ENCODE measurements at places on chromosomes 11 and 22. TPM values are rescaled to one million over a fixed set of nuclear protein-coding genes. Genes with fewer than 3 reads are reported as not detected.

IRAG1 gene
- 3.7 TPM for total RNA-seq

SLCO2B1 gene
- total RNA-seq = 2.6 TPM

DNA sequence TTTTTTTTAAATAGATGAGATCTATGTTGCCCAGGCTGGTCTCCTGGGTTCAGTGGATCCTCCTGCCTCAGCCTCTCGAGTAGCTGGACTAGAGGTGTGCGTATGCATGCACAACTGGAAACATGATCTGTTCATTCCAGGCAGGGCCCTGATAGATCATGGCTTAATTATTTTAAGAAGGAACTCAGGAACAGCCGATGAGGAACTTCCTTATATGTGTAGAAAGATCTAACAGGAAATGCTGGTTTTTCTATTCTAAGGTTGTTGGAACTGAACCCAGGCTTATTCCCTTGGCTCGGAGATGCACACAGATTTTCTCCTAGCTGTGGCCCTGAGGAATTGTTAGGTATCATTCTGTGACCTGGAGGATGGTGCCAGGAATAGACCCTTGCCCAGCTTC is 32.4 kb downstream of the SPECC1L start:
- H3K4me3 ChIP-seq = no peak overlapping the region
- no peak overlapping the region for H3K27ac ChIP-seq
- DNase-seq = no peak
- no peaks in the 10 kb centered on the region for H3K27me3 ChIP-seq
- peaks cover 3% of the 10 kb centered on the region for H3K4me1 ChIP-seq

- peaks cover 39% of the 10 kb centered on the region for H3K27me3 ChIP-seq
- DNase-seq = peak; percentile 37
- H3K4me3 ChIP-seq = peak overlapping the region; percentile 48
Measured at GRCh38 chr11:16924826-16925560, 89.2 kb downstream of the PLEKHA7 start.

GRCh38 chr11:74135127-74135840 is 35.5 kb downstream of the C2CD3 start:
- peak; percentile 45 for DNase-seq
- peaks cover 24% of the 10 kb centered on the region for H3K4me1 ChIP-seq
- peaks cover 6% of the 10 kb centered on the region for H3K36me3 ChIP-seq

All from astrocyte (in vitro differentiated cells and primary cell).